Stromal cell of bone marrow (primary cell): ENCODE measurements at places on chromosomes 7 and 10.

- no peak for DNase-seq
Observed at GRCh38 chr7:12943781-12944180, 256.3 kb downstream of the ARL4A start.

GRCh38 chr7:28656529-28656928, 244.2 kb downstream of the CREB5 start:
- no peak for DNase-seq

- no peak for DNase-seq
Observed at GRCh38 chr10:57482259-57482658, 785.4 kb downstream of the IPMK start.

- no peak for DNase-seq
Observed at GRCh38 chr10:8035006-8035640, 19.4 kb upstream of the GATA3 start.

- no peak for DNase-seq
Observed at GRCh38 chr7:47358357-47358756, 223.6 kb downstream of the TNS3 start.

GRCh38 chr7:155170331-155170730, 100.2 kb downstream of the HTR5A start:
- no peak for DNase-seq

- DNase-seq, result no peak
Observed at GRCh38 chr7:43931346-43931745, 5.1 kb downstream of the UBE2D4 start.

DNA sequence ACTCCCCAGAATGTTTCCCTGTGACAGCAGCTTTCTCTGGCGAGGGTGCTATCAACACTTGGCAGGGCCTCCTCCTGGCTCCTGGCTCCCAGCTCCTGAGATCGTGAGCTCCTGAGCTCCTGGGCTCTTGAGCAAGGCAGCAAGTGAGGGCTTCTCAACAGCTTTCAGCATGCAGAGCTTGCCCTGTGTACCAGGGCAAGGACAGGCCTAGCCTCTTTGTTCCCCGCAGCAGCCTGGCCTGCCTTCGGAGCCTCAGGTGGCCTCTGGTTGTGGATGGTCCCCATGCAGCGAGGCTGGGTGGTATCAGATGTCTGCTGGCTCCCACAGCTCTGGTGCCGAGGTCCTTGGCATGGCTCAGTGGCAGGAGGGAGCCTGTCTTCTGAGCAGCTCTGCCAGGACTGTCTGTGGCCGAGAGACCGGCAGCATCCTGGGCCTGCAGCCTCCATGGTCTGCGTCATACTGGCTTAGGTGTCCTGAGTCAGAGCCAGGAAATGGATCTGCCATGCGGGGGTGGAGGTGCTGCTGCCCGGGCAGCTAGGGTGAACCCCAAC, 44.2 kb downstream of the ZMIZ1 start:
- peak; percentile 43 for DNase-seq

DNA sequence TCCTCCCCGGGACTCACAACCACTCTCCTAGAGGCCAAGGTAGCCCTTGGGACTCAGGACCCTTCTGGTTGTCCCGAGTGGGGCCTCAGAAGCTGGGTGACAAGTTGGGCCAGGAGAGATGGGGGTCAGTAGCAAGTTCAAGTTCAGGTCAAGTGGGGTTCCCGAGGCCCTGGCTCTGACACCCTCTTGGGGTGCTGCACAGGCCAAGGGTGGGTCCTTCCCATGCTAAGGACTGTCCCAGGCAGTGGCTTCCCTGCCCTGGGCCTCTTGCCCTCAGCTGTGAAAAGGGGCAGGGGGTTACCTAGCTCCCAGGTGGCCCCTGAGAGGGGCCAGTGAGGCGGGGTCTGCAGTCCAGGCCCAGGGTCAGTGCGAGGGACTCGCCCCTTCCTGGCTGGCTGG, 115.4 kb upstream of the TNRC18 start:
- no peak for DNase-seq

DNA sequence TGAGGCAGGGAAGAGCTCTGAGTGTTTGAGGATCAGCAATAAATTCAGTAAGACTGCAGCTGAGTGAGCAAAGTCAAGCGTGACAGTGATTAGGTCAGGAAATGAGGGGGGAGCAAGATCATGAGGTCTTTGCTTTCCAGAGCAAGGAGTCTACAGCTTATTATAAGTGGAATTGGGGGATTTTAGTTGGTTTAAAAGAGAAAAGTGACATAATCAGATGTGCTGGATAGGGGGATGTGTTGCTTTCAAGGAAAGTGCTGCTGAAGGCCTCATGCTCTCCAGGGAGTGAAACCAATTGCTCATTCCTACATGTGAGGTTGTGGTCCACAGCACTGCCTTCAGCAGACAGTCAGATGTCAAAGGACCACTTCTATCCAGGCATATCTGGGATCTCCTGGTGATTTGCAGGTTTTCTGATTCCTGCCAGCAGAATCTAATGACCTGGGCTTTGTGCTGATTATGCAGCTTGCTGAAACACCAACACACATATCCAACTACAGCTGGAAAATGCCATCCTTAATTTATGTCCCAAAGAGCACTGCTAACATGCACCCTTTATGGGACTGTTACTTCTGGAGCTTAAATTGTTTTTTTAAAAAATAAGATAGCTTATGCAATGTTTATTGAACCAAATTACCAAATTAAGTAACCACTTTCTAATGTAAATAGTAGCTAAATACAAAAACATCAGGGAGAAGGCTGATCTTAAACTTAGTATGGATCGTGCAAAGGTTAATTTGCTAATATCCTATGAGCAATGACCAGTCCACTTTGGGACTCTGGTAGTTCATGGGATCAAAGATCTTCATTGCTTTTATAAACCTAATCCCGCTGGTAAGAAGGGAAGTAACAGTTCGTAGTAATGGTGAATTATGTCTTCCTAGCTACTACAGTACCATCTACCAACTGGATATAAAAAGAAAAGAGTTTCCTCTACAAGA, 607.6 kb downstream of the KCNMA1 start:
- no peak for DNase-seq

GRCh38 chr7:102463841-102464576, 654 bp downstream of the ALKBH4 start:
- DNase-seq, result no peak

- no peak for DNase-seq
Observed at GRCh38 chr10:29828440-29828894, 193.7 kb upstream of the SVIL start.

DNA sequence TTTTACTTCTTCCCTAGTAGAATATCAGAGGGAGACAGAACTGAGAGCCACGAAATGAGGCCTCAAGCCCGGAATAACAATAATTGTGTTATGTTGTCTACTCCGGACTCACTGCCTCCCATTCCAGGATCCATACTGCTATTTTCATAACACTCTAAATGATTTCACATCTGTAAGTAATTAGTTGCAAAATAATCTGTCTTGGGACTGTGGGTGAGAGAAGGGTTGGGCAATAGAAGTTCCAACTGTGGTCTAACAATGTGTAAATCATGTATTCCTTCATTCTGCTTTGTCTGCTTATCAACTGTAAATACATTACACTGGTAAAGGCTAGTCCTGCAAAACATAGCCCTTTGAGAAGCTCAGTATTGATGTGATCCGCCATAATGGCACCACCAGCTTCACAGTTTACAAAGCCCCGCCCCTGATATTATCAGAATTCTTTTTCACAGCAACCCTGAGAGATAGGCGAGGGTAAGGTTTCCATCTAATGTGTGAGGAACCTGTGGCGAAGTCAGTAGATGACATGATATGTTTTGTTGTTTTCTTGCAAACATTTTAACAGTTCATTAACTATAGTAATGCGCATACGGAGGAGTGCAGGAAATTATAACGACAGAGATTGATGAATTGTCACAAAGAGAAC, 265.7 kb upstream of the BMPER start:
- DNase-seq, result peak; percentile 53

- no peak for DNase-seq
Observed at GRCh38 chr10:28883741-28884423, 206.6 kb downstream of the BAMBI start.

- no peak for DNase-seq
Observed at GRCh38 chr7:114722562-114722961, 199.3 kb upstream of the MDFIC start.

GRCh38 chr10:97012470-97012869, 173.3 kb downstream of the SLIT1 start:
- no peak for DNase-seq

DNA sequence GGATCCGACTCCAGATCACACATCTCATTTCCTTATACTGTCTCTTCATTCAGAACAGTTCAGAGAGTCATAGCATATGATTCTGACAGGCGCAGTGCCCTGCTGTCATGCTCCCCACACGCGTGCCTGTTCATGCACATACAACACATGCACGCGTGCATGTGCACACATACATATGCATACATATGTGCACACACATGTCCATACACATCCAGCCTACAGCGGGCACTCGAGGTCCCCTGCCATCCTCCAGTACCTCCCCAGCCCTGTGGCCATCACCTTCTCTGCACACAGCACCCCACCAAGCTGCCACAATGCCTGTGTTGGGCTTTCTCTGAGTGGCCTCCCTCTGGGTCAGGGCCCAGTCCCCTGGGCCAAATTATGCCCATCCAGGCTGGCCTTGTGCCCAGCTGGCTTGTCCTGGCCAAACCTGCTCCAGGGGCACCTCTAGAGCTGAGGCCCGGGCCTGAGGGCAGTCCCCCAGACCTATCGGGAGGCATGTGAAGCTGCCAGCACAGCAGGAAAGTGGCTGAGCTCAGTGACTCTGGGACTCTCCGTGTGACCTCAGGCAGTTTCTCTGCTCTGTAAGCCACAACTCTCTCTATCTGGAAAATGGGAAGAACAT, 49.4 kb upstream of the RET start:
- no peak for DNase-seq

DNA sequence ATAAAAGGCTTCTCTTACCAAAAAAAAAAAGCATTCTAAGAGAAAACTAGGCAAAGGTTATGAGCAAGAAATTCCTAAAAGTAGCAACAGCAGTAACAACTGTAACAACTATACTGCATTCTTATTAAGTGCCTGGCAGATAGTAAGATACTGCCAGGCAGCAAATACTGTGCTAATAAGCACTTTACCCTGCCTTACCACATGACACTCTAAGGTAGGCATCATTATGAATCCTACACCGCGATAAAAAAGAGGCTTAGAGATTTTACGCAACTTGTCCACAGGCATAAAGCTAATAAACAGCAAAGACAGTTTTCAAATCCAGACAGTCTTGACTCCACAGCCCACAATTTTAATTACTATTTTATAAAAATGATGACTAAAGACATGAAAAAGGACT, 83.2 kb downstream of the USP6NL start:
- DNase-seq, result no peak

DNA sequence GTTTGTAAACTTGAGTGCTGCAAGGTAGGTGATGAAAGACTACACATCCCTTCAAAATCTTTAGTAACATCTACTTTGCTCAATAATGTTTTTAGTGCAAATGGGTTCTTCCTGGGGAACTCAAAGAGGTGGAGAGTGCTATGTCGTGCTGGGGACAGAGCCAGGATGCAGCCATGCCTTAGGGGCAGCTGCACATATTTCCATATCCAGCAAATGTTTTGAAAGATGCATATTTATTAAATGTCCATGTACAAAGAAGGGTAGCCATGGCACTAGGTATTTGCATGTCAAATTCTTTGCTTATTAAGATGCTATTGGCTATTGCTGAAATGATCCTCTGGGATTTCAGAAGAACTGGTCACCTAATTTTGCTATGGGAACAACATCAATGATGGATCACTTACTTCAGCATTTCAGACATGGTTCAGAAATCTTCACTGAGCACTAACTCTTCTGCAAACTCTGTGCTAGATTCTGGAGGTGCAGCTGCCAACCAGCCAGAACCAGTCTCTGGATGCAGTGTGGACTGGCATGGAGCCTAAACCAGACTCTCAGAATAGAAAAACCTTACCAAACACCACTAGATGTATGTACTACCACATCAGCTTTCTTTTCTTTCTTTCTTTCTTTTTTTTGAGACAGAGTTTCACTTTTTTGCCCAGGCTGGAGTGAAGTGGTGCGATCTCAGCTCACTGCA, 31.7 kb upstream of the DNMBP start:
- no peak for DNase-seq

GRCh38 chr7:114720725-114721124, 201.2 kb upstream of the MDFIC start:
- DNase-seq, result no peak

DNA sequence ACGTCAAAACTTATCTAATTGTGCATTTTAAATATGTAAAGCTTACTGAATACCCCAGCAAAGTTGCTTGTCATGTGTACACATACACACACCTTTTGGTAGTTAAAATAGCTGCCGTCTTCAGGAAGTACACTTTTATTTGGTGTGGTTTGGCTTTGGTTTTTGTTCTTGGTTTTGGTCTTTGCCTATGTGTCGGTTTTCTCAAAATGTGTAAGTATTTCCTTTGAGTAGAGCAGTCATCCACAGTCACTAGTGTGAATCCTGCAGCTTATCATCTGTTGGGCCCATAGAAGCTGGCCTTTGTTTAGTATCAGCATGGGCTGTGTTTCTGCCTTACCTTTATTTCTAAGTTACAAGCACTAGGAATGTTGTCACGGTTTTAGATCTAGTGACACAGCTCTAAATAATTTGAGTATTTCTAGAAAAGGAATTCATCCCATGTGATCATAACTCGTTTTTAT, 35.3 kb downstream of the NET1 start:
- DNase-seq, result no peak

GRCh38 chr10:119250641-119251314, 43.4 kb downstream of the GRK5 start:
- peak; percentile 54 for DNase-seq

- DNase-seq, result no peak
Observed at GRCh38 chr7:49483142-49483541, 290.3 kb upstream of the VWC2 start.

DNA sequence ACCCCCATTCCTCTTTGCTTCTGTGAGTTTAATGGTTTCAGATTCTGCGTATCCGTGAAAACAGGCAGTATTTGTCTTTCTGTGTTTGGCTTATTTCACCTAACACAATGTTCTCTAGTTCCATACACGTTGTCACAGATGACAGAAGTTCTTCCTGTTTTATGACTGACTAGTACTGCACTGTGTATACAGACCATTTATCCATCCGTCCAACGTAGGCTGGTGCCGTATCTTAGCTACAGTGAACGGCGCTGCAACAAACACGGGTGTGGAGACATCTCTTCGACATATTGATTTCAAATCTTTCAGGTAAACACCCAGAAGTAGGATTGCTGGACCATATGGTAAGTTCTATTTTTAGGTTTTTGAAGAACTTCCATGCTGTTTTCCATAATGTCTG, 181.7 kb downstream of the PARD3 start:
- DNase-seq, result no peak

GRCh38 chr10:90276894-90277475, 575.6 kb downstream of the KIF20B start:
- DNase-seq, result peak; percentile 24

- DNase-seq, result no peak
Observed at GRCh38 chr7:117074378-117074777, 121.1 kb downstream of the ST7 start.

- DNase-seq, result no peak
Observed at GRCh38 chr10:70935631-70936030, 47.3 kb upstream of the PCBD1 start.

GRCh38 chr7:141074162-141074991, 513 bp downstream of the TMEM178B start:
- no peak for DNase-seq

- no peak for DNase-seq
Observed at GRCh38 chr10:4617589-4617988, 208.4 kb upstream of the AKR1E2 start.

GRCh38 chr10:128579901-128580300, 453.7 kb upstream of the MKI67 start:
- DNase-seq, result no peak

- no peak for DNase-seq
Observed at GRCh38 chr7:48089046-48090003, at the start of gene UPP1. UPP1 (plus strand) TSS chr7:48089265; CDS start chr7:48094784, 5,519 bp downstream.

- DNase-seq, result no peak
Observed at GRCh38 chr10:124243702-124244121, 150.3 kb upstream of the CHST15 start.
